ENCODE measurements at places on chromosomes 4 and X.

- DNase-seq = no peak
Measured at GRCh38 chr4:29199485-29199884, 1520.7 kb upstream of the PCDH7 start.

DNA sequence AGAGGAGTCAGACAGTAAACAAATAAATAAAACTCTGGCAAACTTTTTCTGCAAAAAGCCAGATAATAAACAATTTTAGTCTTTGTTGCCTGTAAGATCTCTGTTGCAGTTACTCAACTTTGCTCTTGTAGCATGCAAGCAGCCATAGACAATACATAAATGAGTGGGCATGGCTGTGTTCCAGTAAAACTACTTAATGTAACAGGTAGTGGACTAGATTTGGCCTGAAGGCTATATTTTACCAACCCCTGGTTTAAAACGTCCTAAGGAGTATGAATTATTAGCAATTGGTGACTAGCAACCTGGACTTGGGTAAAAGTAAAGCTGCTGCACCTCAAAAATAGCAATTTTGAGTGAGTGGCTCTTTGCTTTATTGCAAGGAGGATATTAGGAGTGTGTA, 30.9 kb downstream of the SLAIN2 start:
- DNase-seq = no peak

DNA sequence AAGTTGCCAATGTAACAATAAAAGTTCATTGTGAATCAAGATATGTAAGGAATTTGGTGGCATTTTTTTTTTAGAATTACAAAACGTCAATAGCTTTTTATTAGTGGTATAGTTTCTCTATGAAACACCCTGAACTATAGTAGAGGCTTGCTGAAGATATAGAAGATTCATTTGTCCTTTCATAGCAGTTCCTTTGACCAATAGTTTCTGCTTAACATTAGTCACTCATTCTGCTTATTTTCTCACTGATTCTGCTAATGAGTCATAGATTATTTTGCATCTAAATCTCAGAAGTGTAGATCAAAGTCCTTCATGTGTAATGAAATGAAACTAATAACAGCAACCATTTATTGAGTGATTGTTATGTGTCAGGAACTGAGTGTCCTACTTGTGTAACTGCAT, 205.0 kb upstream of the TET2 start:
- DNase-seq = peak; percentile 12

GRCh38 chr4:41297832-41298231, 41.1 kb downstream of the UCHL1 start:
- DNase-seq = no peak

GRCh38 chr4:6442555-6442954, 29.9 kb downstream of the PPP2R2C start:
- no peak for DNase-seq

DNA sequence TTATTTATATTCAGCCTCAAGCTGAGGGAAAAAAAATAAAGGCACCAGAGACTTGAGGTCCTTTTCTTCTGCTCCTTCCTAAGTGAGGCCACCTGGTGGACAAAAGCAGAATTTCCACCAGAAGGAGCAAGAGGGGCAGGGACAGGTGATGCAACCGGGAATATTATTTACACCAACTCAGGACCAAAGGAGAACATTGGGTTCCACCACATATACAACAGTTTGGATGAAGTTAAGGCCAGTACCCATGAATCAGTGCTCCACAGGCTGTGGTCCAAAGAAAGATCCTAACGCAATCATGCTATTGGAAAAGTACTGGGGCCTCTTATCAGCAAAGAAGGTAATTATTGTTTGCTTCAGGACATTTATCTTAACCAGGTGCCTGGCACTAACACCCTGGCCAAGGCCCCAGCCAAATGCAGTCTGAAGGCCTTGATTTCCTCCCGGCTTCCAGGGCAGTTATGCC, 57.4 kb downstream of the TSC22D3 start:
- peak; percentile 58 for DNase-seq

GRCh38 chr4:7608046-7608445, 173.3 kb upstream of the PSAPL1 start:
- DNase-seq = no peak

GRCh38 chrX:13285693-13286092, 34.2 kb downstream of the ATXN3L start:
- no peak for DNase-seq

Measured in T-helper 1 cell (primary cell).